ENCODE measurements at places on chromosomes 3 and 15. TPM values are rescaled to one million over a fixed set of nuclear protein-coding genes. Genes with fewer than 3 reads are reported as not detected.

- H3K27ac ChIP-seq = no peak overlapping the region
- no peaks in the 10 kb centered on the region for H3K4me1 ChIP-seq
- H3K36me3 ChIP-seq = no peaks in the 10 kb centered on the region
- no peaks in the 10 kb centered on the region for H3K27me3 ChIP-seq
- H3K4me3 ChIP-seq = no peak overlapping the region
- no peak for DNase-seq
Observed at GRCh38 chr3:134772011-134772410, 23.0 kb upstream of the EPHB1 start.

DNA sequence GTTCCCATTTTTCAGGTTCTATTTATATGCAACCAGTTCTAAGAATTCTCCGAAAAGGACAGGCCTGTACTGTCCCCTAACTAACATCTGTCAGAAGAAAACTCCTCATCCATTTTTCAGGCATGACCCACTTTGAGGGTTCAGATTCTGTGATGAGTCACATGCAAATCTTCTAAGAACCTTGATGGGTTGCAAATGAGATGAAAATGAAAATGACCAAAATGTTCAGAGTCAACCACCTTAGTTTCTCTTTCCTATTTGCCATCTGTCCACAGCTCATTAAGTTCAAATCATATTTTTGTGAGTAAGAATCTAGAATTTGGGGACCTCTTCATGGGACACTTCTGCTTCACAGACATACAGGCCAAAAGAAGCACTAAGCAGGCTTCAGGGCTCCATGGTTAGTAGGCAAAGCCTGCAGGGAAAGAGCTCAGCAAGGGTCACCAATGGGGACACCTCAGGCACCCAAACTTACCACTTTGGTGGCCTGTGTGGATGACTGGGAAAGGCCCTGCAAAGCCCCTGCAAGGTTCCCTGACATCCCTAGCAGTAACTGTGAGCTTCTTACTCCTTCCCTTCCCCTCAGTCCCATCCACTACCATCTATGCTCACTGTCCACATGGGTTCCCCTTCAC, 122.0 kb downstream of the WDR76 start:
- no peak overlapping the region for H3K4me3 ChIP-seq
- H3K4me1 ChIP-seq = no peaks in the 10 kb centered on the region
- no peaks in the 10 kb centered on the region for H3K36me3 ChIP-seq
- H3K27ac ChIP-seq = no peak overlapping the region

DNA sequence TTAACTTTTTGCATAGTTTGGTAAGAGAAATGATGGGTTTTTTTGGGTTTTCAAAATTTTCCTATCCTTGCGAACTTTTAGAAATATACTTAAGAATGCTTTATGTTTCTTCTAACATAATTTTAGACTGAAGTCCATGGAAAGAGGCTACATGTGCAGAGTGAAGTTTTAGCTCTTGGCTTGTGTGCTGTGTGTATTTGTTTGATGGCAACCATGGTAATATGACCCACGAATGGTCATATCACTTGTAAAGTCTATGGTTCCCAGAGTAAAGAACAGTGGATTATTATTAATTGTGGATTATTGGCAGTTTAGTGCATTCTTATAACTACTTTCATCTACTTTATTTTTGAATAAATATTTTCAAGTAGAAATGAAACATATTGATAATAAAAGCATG, 124.0 kb upstream of the GOLGA6L4 start:
- H3K36me3 ChIP-seq = no peaks in the 10 kb centered on the region
- no peak for DNase-seq
- no peaks in the 10 kb centered on the region for H3K4me1 ChIP-seq
- no peak overlapping the region for H3K27ac ChIP-seq
- H3K27me3 ChIP-seq = no peaks in the 10 kb centered on the region

DNA sequence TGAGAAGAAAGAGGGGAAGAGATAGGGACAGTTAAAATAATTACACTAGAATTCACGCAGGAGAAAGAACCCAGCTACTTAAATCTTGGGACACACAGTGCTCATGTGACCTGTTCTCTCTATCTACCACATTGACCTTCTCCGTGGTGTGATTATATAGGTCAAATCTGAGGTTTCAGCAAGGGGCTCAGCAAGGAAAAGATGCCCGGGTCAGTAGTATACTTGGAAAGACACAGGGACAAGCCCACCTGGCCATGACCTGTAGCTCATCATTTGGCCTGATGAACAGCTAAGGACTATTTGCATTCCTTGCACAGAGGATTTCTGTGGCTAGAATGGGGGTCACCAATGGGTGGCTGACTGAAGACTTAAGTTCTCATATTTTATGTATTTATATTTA, 71.9 kb downstream of the SSR3 start:
- H3K4me3 ChIP-seq = no peak overlapping the region
- no peak for DNase-seq
- peaks cover 18% of the 10 kb centered on the region for H3K4me1 ChIP-seq
- H3K27me3 ChIP-seq = no peaks in the 10 kb centered on the region
- H3K36me3 ChIP-seq = no peaks in the 10 kb centered on the region

GRCh38 chr3:172210355-172210754, 171.0 kb downstream of the FNDC3B start:
- no peak for DNase-seq
- H3K4me1 ChIP-seq = peaks cover 64% of the 10 kb centered on the region
- H3K4me3 ChIP-seq = no peak overlapping the region
- H3K27ac ChIP-seq = peak overlapping the region; percentile 39
- H3K36me3 ChIP-seq = no peaks in the 10 kb centered on the region
- no peaks in the 10 kb centered on the region for H3K27me3 ChIP-seq

DNA sequence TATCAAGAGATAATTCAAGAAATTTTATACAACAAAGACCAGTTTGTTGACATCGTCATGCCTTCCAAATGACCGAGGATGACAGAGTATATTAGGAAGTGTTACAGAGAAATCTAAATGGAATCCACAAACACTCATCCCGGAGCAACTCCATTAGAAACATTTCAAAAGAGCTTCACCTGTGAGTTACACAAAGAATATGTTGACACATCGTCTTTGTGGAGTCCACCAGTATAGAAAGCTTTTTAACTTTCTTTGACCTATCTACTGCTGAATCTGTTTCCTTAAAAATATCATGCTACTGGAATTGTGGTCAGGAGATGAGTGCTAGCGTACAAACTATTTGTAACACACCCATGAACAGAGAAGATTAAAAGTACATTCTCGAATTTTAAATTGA, 130.4 kb downstream of the SUCLG2 start:
- no peaks in the 10 kb centered on the region for H3K27me3 ChIP-seq
- no peak overlapping the region for H3K4me3 ChIP-seq
- DNase-seq = no peak
- H3K4me1 ChIP-seq = no peaks in the 10 kb centered on the region

DNA sequence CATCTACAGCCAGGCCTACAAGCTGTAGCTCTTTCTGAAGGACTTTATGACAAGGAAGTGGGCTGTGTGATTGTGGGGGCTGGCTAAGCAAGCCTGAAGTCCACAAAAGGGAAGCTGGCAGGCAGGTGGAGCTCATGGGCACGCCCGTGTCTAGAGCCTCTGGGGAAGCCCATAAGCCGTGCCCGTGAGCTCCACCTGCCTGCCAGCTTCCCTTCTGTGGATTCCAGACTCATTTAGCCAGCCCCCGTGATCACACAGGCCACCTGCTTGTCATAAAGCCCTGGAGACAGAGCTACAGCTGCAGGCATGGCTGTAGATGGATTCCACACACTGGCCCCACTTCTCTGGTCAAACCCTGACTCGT, 15.2 kb downstream of the EFCC1 start:
- peak; percentile 22 for DNase-seq
- no peaks in the 10 kb centered on the region for H3K36me3 ChIP-seq
- H3K27me3 ChIP-seq = no peaks in the 10 kb centered on the region
- peaks cover 33% of the 10 kb centered on the region for H3K4me1 ChIP-seq
- no peak overlapping the region for H3K4me3 ChIP-seq

Gene ISLR2
- 2.9 TPM for total RNA-seq

Gene SPRED1
- 11.2 TPM for total RNA-seq

Gene SEMA7A
- total RNA-seq = 1.8 TPM

Measured in heart left ventricle (tissue), 16 donors.